ENCODE measurements at places on chromosomes 6 and 20. TPM values are rescaled to one million over a fixed set of nuclear protein-coding genes. Genes with fewer than 3 reads are reported as not detected.

Gene SMLR1
- total RNA-seq: 0.08 TPM

GRCh38 chr20:325889-326644 lies 715 bp downstream of the SOX12 start:
- H3K36me3 ChIP-seq: no peaks in the 10 kb centered on the region
- peak overlapping the region; percentile 85 for H3K4me3 ChIP-seq
- peaks cover 15% of the 10 kb centered on the region for H3K4me1 ChIP-seq
- H3K27me3 ChIP-seq: no peaks in the 10 kb centered on the region
- H3K27ac ChIP-seq: peak overlapping the region; percentile 74

- no peak overlapping the region for H3K4me3 ChIP-seq
- H3K36me3 ChIP-seq: no peaks in the 10 kb centered on the region
- H3K27me3 ChIP-seq: no peaks in the 10 kb centered on the region
- no peaks in the 10 kb centered on the region for H3K4me1 ChIP-seq
Observed at GRCh38 chr6:9437836-9438235, 977.0 kb downstream of the TFAP2A start.

Gene MOG
- not detected for total RNA-seq

DNA sequence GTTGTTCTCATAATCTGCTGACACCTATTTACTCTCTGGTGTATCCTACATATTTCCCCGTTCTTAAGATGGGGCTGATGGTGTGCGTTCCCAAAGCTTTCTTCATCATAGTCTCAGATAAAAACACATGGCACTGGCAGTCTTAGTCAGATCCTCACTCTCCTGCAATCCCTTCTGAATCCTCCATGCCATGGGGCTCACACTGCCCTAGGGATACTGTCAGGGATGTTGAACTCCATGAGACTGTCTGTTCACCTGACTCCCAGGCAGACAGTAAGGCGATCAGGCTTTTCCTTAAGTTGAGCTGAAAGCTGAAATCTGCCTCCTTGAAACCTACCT lies 76.0 kb downstream of the SLX4IP start:
- H3K27me3 ChIP-seq: no peaks in the 10 kb centered on the region
- no peak overlapping the region for H3K4me3 ChIP-seq
- no peak for DNase-seq
- no peaks in the 10 kb centered on the region for H3K36me3 ChIP-seq
- H3K4me1 ChIP-seq: peaks cover 32% of the 10 kb centered on the region
- peak overlapping the region; percentile 87 for H3K27ac ChIP-seq

Gene CRIP3
- 2.2 TPM for total RNA-seq

DNA sequence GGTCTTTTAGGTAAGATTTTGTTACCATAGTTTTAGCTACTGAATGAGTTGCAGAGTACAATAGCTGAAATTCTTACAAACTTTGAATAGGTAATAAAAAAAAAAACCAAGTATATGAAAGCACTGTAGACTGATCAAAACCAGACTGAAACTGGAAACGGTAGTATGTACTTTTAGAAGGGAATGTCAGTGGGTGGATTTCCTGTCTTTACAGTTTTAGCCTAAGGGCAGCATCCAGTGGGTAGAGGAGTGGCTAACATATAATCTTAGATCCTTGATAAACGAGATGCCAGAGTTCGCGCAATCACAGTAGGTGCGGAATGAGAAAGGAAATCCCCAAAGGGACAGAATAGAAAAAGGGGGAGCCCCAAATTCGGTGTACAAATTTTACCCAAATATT lies 385.9 kb upstream of the RUNX2 start:
- H3K27ac ChIP-seq: no peak overlapping the region
- DNase-seq: no peak
- no peak overlapping the region for H3K4me3 ChIP-seq
- H3K27me3 ChIP-seq: no peaks in the 10 kb centered on the region
- H3K4me1 ChIP-seq: no peaks in the 10 kb centered on the region

GRCh38 chr6:164356814-164357213 lies 942.3 kb downstream of the QKI start:
- no peak overlapping the region for H3K27ac ChIP-seq
- no peaks in the 10 kb centered on the region for H3K36me3 ChIP-seq
- no peak overlapping the region for H3K4me3 ChIP-seq
- H3K27me3 ChIP-seq: no peaks in the 10 kb centered on the region
- H3K4me1 ChIP-seq: no peaks in the 10 kb centered on the region

DNA sequence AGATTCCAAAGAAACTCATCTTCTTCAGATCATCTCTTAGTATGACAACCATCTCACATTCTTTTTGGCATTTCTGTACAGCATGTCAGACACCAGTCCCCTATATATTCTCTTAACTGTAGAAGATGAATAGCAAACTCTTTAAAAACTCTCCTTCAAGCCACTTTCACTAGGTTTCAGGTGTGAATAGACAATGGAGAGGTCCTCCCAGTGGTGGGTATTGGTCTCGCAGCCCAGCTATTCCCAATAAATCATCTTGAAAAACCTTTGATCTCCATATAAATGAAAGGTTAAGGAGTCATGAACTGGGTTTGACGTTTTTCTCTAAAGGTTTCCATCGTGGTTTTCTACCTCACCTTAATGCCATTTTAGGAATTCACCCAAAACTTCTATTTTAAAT lies 180.0 kb downstream of the GJA1 start:
- no peaks in the 10 kb centered on the region for H3K4me1 ChIP-seq
- H3K27me3 ChIP-seq: no peaks in the 10 kb centered on the region
- no peaks in the 10 kb centered on the region for H3K36me3 ChIP-seq
- H3K27ac ChIP-seq: no peak overlapping the region
- no peak for DNase-seq

Gene TPD52L1
- 0.28 TPM for total RNA-seq

DNA sequence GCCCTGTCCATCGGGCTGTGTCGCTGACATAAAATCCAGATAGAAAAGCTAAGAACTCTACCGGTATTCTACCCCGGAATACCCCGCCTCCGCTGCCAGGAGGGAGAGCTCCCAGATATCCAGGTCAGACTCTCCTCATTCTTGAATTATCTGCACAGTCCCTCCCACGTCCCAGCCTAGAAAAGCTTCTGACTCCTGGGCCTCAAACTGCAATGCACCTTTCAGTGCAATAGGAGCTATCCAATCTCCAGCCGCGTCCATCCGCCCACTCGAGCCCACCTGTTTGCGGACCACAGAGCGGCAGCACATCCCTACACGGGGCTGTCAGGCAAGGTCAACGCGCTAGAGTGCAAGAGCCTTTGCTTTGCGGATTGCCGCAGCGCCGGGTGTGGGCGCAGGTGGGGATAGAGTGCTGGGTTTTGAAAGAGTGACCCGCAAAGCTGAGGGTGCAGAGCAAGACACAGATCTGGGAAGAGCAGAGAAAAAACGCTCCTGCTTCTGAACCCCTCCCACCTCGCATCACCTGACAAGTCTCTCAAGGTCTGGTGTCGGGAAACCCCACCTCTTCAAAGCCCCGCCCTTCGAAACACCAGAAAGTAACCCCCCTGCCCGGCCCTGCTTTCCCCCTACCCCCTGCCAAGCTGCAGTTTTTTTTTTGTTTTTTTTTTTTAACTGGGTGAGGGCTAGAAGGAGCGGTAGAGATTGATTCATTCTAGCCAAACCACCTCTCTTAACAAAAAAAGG lies 1.3 kb downstream of the TAPBP start:
- no peaks in the 10 kb centered on the region for H3K27me3 ChIP-seq
- no peak for DNase-seq
- H3K27ac ChIP-seq: peak overlapping the region; percentile 96

Gene PDYN
- not detected for total RNA-seq

Gene TRIM40
- not detected for total RNA-seq

Gene EGFL8
- total RNA-seq: 3.0 TPM

GRCh38 chr20:21184819-21185218 lies 58.9 kb downstream of the KIZ start:
- DNase-seq: no peak
- H3K4me1 ChIP-seq: no peaks in the 10 kb centered on the region
- H3K27me3 ChIP-seq: no peaks in the 10 kb centered on the region

- no peaks in the 10 kb centered on the region for H3K27me3 ChIP-seq
- H3K4me3 ChIP-seq: no peak overlapping the region
- H3K36me3 ChIP-seq: no peaks in the 10 kb centered on the region
Observed at GRCh38 chr6:52881662-52881995, 27.9 kb downstream of the GSTA3 start.

Gene SEL1L2
- not detected for total RNA-seq

Gene GATA5
- total RNA-seq: not detected

DNA sequence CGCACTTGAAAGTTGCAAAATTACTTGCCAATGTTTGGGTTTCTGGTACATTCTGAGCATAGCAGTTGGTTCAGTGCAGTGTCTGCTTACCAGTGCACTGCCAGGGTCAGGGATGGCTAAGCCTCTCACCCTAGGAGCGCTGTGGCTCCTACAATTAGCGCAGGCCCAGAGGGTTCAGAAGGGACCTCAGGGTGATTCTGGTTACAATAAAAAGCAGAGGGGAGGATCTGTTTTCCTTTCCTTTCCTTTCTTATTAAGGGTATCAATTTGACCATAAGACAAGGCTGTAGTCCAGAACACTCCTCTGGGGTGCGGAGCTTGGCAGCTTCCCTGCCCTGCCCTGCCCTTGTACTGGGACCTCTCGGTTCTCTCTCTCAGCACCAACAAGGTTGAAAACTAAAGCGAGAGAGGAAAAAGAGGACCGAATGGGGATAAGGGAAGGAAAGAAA lies 2.6 kb downstream of the MAFB start:
- H3K4me1 ChIP-seq: no peaks in the 10 kb centered on the region
- H3K4me3 ChIP-seq: no peak overlapping the region
- DNase-seq: no peak
- no peak overlapping the region for H3K27ac ChIP-seq
- H3K27me3 ChIP-seq: peaks cover 33% of the 10 kb centered on the region

DNA sequence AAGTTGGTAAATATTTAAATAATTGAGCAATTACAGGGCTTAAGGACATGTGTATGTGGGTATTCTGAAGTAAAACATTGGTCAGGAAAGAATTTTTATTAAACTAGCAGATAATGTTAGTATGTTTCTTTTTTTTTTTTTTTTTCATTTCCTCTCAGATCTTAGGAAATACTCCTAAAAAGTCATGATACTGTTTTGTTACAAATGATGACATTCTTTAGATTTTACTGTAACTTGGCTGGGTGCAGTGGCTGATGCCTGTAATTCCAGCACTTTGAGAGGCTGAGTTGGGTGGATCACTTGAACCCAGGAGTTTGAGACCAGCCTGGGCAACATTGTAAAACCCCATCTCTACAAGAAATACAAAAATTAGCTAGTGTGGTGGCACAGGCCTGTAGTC lies 41.5 kb downstream of the CDC40 start:
- no peaks in the 10 kb centered on the region for H3K4me1 ChIP-seq
- H3K27ac ChIP-seq: no peak overlapping the region
- peaks cover 6% of the 10 kb centered on the region for H3K36me3 ChIP-seq
- no peak for DNase-seq
- no peak overlapping the region for H3K4me3 ChIP-seq

- no peaks in the 10 kb centered on the region for H3K27me3 ChIP-seq
- peaks cover 9% of the 10 kb centered on the region for H3K36me3 ChIP-seq
- DNase-seq: no peak
- H3K4me3 ChIP-seq: peak overlapping the region; percentile 89
- peaks cover 31% of the 10 kb centered on the region for H3K4me1 ChIP-seq
Observed at GRCh38 chr6:26383624-26384417, 913 bp downstream of the BTN2A2 start.

GRCh38 chr6:15421945-15422733 lies 176.3 kb downstream of the JARID2 start:
- DNase-seq: no peak
- no peak overlapping the region for H3K4me3 ChIP-seq
- peaks cover 8% of the 10 kb centered on the region for H3K36me3 ChIP-seq
- no peaks in the 10 kb centered on the region for H3K27me3 ChIP-seq

DNA sequence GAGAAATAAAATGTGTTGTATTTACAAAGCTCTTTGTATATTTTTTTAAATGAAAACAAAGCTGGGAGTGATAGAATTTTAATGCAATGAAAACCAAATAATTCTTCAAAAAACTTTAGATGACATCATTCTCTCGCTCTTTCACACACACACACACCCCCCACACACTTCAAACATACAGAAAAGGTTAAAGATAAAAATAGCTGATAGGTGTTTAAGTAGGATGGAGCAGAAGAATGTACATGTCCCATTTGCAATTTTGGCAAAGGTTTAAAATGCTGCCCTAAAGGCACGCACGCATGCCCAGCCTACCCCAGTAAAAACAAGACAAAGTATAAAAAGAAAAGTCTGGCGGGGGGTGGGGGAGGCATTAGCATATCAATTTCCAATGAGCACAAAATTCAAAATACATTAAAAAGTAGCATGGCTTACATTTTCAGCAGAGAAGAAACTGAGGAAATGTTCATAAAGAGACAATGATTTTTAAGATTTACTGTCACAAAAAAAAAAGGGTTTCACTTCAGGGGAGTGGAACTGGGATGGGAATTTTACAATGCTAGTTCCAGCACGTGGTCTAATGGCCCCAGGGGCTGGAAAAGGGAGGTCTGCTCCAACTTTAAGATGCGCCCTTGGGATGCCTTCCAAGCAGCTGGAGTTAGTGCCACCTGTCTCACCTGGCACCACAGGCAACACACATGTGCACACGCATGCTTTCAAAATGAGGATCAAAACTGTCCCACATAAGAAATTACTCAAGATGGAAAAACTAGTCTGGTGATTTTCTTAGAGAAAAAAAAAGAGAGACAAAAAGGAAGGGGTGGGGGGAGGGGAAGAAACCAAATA lies 55.1 kb upstream of the NFATC2 start:
- no peak overlapping the region for H3K4me3 ChIP-seq
- no peak for DNase-seq
- peaks cover 16% of the 10 kb centered on the region for H3K4me1 ChIP-seq
- no peaks in the 10 kb centered on the region for H3K36me3 ChIP-seq
- no peaks in the 10 kb centered on the region for H3K27me3 ChIP-seq
- H3K27ac ChIP-seq: no peak overlapping the region

Gene CDKN1A
- total RNA-seq: 321 TPM

DNA sequence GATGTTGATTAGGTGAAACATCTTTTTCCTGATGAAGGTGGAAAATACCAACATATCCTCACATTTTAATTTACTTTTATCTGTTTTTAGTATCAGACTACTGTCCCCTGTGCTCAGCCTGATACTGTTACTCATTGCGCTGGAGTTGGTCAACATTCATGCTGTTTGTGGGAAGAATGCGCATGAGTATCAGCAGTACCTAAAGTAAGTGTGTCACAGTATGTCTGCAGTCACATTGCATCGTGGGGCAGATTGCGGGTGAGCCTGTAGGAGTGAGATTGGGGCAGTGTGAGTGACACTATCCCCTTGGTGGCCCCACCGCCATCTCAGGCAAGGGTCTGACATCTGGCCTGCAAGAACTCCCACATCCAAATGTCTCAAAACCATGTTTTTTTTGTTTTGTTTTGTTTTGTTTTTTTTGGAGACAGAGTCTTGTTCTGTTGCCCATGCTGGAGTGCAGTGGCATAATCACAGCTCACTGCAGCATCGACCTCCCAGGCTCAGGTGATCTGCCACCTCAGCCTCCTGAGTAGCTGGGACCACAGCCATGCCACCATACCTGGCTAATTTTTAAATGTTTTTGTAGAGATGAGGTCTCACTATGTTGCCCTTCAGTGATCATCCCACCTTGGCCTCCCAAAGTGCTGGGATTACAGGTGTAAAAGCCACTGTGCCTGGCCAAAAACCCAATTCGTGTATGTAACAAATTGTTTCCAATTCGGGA lies 27.8 kb downstream of the ERMARD start:
- DNase-seq: no peak
- no peaks in the 10 kb centered on the region for H3K4me1 ChIP-seq
- H3K36me3 ChIP-seq: peaks cover 15% of the 10 kb centered on the region

Gene PPP1R14C
- total RNA-seq: not detected
